NCI-H2029 (cell line): ENCODE measurements at places on chromosomes 6 and 20.

DNA sequence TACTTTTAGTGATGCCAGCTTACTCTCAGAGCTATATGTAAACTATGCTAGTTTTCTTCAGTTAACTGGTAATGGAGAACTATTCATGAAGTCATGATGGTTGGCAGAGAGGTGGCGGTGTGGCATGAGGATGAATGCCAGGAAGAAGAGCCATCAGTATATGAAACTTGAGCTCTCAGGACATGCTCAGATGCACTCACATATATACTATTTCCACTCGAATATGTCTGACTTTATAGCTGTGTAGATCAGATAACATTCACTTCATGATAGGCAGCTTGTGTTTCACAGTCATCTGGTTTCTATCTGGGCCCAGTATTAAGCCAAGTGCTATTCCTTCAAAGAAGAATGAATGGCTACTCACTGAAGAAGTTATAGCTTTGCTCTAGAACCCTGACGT is 46.2 kb upstream of the CEP85L start:
- DNase-seq, result peak; percentile 81

GRCh38 chr6:82711971-82712370 is 348.4 kb downstream of the TPBG start:
- DNase-seq, result no peak

DNA sequence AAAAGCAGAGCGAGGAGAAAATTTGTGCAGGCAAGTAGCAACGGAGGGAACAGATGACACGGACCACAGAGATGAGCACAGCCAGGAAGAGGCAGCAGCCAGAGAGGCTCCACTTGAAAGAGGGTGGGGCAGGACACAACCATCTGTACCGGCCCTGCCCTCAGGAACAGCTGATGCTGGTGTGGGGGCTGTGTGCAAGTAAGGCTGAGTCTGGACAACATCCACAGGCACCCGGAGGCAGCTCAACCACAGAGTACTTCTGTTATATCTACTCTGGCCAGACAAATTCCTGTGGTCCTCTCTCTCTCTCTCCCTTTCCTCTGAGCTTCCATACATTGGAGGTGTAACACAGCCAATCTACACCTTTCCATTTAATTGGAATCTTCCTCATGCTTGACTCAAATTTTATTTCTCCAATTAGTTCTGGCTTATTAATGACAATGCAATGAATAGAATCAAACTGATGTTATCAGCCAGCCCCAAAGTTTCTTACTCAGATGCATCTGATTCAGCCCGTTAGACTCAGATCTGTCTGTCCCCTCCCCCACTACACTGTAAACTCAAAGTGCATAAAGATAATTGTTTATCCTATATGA is 24.9 kb downstream of the KIF13A start:
- DNase-seq, result no peak

DNA sequence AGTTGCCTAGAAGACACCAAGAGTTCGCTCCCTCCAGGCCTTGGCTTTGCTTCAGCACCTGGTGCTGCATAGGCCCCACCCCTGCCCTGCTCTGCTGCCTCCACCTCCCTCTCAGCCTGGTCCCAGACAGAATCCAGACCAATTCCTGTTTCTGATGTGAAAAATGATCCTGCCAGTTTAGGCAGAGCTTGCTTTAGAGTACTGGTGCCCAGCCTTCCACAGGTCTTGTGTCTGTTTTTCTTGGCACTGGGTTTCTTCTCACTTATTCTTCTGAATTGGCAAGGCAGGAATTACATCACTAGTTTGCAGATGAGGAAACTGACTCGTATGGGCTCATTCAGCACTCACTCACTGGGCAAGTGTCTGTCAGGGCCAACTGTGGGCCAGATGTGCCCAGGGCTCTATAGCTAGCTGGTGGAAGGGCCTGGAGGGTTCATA is 53.0 kb downstream of the HLA-A start:
- DNase-seq, result peak; percentile 48

DNA sequence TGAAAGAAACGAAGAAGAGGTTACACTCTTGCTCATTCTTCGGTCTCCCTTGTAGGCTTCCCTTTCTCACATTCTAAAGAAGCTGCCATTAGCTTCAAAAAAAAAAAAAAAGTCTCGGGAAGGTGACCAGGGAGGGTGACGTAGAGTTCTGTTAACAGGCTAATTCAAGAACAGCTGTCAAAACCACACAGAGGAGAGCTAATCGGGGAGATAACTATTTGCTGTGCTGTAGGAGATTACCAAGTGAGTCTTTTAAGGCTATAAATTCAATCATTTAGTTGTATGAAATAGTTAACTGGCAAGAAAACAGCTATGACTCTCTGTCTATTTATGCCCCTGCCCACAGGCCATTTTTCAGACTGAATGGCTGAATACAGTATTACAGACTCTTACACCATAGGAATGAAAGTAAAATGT is 256.8 kb downstream of the SYNE1 start:
- DNase-seq, result no peak

- DNase-seq, result no peak
Observed at GRCh38 chr6:102026649-102027048, 633.1 kb downstream of the GRIK2 start.

- DNase-seq, result no peak
Observed at GRCh38 chr20:3413393-3413889, 6.0 kb upstream of the DNAAF9 start.

DNA sequence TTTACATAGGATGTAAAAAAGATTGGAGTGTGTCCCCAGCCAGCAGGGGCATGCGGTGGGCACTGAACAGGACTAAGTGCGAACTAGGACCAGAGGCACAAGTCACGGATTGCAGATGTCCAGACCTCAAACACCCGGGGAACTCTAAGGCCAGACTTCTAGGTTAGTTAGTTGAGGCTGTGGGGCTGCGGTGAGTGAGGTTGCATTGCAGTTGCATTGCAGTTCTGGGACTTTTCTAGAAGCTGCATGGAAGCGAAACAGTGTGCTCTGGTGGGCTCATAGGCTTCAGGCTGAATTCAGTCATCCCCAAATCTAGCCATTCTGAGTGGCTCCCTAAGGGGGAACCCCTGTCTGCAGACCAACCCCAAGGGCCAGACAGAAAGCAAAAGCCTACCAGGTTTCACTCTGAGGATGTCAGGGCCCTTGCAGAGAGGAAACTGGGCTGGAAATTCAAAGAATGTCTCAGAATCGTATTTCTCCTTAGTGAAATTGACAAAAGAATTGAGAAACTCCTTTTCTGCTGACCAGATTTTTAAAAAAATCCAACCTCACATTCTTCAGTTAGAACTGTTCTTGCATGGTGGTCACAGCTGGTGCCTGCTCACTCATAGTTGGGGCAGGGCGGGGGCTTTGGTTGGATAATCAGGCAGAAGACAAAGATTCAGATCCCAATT is 182.8 kb downstream of the ZDHHC14 start:
- DNase-seq, result no peak

DNA sequence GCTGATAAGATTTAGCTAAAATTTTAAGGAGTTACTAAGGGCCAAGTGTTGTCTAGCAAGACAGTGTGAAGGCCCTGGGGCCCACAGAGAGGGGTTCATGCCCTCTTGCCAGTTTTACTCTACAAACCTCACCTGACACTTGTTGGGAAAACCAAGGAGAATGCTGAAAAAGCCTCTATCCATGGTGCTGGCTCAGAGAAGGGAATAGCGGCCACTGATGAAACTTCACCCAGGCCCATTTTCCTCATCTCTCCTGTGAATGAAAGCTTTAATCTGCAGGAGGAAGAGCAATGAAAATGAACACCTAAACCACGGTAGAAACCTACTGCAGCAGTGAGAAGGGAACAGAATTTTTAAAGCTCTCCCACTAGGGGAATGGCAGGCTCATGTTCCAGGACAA is 317.3 kb upstream of the CNR1 start:
- no peak for DNase-seq

DNA sequence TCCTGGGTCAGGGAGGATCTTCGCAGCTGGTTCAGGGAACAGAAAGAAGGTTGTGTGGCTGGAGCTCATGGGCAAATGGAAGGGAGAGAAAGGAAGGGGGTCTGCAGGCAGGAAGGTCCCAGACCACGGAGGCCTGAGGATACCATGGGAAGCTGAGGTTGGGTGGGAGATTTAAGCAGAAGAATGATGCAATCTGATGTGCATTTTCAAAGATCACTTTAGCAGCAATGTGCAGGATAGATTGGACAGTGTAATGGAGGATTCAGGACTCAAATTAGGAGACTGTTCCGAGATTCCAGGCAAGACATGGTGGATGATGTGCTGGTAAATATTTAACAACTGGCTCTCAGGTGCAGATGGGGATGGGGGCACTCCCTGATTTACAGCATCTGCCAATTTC is 5.8 kb upstream of the RRBP1 start:
- DNase-seq, result no peak

DNA sequence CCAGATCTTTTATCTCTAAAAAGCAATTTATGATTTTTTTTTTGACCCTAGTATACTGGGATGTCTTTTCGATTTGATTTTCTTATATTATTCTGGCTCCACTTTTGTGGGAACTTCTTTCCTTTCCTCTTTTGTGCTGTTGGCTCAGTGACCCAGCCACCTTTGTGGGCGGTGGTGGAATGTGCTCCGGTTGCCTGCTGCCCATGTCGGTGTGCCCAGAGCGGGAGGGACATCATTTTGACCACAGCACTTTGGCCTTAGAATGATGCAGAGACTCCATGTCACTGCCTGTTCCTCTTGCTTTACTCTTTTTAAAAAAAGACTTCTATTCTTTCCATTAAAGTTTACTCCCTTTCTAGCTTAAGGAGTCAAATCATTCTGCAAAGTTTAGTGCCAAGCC is 198.0 kb downstream of the FARS2 start:
- no peak for DNase-seq

DNA sequence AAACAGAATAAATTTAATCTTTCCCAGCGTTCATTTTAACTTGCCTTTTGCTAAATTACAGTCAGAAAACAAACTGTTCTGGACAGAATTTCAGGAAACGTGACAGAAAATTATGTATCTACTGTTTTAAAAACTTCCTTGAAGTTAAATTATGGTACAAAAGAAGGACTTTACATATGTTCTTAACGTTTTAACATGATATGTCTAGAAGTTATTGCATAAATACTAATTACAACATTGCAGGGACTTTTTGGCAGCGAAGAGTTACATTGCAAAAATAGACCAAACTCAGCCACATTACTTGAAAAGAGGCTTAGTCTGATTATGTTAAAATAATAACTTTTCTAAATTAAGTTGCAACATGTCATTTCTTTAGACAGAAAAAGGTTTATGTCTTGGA is 142.1 kb upstream of the IMPG1 start:
- DNase-seq, result no peak

DNA sequence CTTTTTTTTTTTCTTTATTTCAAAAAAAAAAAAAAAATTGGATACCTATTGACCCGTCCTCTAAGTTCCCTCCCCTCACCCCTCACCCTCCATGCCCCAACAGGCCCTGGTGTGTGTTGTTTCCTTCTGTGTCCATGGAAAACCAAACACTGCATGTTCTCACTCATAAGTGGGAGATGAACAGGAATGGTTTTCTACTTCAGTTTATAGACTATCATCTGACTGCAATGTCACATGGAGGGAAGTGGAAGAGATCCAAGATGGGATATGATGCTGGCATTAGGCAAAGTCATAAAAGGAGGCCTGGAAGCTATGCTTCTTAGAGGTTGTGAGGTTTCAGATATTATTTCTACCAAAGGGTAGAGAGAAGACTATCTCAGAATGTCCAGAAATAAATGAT is 237.5 kb downstream of the MAFB start:
- DNase-seq, result no peak

DNA sequence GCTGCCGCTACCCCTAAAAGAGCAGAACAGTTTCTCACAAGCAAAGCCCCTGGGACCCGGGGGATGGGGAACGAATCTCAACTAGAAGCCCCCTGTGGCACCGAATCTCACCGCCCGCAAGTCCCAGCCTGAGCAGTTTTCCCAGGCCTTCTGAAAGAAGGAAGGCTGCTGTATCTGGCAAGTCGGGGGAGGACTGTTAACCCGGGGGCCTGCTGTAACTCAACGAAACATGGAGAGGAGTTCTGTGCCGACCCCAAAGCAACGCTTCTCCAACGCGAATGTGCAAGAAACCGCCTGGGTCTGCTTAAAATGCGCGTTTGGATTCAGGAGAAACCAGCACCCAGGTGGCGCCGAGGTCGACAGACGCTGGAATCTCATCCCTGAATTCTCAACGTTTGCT is 34.2 kb downstream of the DLL1 start:
- no peak for DNase-seq

GRCh38 chr6:5670811-5671561 is 335.7 kb downstream of the NRN1 start:
- peak; percentile 96 for DNase-seq

DNA sequence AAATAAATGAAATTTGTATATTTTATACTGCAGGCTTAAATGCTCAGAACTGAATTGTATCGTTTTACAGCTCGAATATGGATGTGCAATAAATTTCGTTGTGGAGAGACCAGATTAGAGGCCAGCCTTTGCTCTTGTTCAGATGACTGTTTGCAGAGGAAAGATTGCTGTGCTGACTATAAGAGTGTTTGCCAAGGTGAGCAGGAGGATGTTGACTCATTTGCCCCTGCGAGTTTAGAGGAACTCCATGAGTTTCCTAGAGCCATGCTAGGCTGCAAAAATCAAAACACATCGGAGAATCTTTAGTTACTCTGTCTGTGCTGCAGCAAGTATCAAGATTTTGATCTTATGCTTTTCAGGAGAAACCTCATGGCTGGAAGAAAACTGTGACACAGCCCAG is 15.4 kb downstream of the ENPP3 start:
- no peak for DNase-seq

DNA sequence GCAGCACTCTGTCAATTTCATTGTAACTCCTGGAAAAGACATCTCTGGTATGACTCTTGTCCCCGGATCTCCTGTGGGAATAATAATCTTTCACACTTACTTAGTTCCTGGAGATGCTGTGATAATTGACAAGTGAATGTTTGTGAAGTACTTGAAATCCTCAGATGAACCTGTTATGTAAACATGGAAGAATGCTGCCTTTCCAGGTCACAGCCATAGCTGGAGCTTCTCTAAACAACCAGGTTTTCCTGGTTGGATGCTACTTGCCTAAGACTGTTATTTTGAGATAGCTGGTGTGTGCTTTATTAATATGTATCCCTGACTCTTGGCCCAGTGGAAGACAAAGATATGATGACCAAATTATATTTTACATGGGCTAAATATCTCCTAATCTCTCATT is 228.6 kb downstream of the KCNQ5 start:
- peak; percentile 74 for DNase-seq

- no peak for DNase-seq
Observed at GRCh38 chr6:164097551-164098398, 683.3 kb downstream of the QKI start.

GRCh38 chr6:150999576-150999975 is 134.1 kb downstream of the MTHFD1L start:
- DNase-seq, result no peak

- no peak for DNase-seq
Observed at GRCh38 chr20:62119591-62120364, 2.5 kb upstream of the LSM14B start.

GRCh38 chr6:126302191-126302590 is 37.7 kb upstream of the CENPW start:
- peak; percentile 14 for DNase-seq

GRCh38 chr20:32511358-32512046 is 73.6 kb downstream of the NOL4L start:
- no peak for DNase-seq

- no peak for DNase-seq
Observed at GRCh38 chr20:19427480-19427879, 215.0 kb downstream of the SLC24A3 start.
